Naive thymus-derived CD8-positive, alpha-beta T cell (primary cell): ENCODE measurements at places on chromosomes 12 and 14.
A peak's percentile ranks its signal among the peaks of the same experiment; 100 is the strongest.

- no peak overlapping the region for H3K4me3 ChIP-seq
- H3K36me3 ChIP-seq: no peaks in the 10 kb centered on the region
- no peaks in the 10 kb centered on the region for H3K4me1 ChIP-seq
- H3K27me3 ChIP-seq: peaks cover 4% of the 10 kb centered on the region
- no peak overlapping the region for H3K27ac ChIP-seq
- no peak for DNase-seq
These were observed 360.8 kb downstream of the PDZRN4 start for GRCh38 chr12:41548926-41549325.

GRCh38 chr12:84712747-84713146 is 199.9 kb downstream of the SLC6A15 start:
- DNase-seq: no peak
- no peak overlapping the region for H3K27ac ChIP-seq
- no peaks in the 10 kb centered on the region for H3K27me3 ChIP-seq
- no peaks in the 10 kb centered on the region for H3K36me3 ChIP-seq

DNA sequence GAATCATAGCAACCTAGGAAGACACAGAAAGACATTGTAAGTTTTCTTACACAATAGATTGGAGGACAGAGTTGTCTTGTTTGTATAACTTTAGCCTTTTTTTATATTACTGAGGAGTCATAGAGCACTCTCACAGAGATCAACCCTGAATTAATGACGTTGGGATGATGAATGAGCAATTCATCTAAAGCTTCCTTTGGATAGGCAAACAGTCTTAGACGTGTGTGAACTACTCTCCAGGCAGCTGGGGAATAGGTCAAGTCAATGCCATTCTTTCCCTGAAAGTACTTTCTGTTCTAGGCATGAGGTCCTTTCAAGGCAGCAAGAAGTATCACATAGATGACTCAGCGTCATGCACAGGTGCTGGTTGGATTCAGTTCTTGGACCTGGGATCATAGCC is 369.1 kb upstream of the NOVA1 start:
- no peak overlapping the region for H3K4me3 ChIP-seq
- no peaks in the 10 kb centered on the region for H3K27me3 ChIP-seq
- H3K36me3 ChIP-seq: no peaks in the 10 kb centered on the region
- DNase-seq: no peak
- no peak overlapping the region for H3K27ac ChIP-seq
- H3K4me1 ChIP-seq: no peaks in the 10 kb centered on the region

DNA sequence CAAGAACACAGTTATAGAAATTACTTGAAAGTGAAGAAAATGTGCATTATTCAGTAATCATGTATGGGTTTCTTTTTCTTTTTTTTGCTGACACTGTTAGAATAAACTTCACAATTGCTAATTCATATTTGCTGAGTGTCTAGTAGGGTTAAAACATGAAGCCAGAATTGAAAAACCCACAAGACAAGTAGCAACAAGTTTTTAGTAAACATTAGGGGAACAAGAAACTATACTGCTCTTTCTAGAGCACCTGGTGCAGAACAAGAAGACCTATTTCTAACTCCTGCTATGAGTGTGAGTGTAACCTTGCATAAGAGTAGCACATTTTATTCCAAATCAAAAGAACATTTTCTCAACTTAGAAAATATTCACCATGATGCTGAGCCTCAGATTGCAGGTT is 83.2 kb downstream of the ITPR2 start:
- no peaks in the 10 kb centered on the region for H3K27me3 ChIP-seq
- H3K27ac ChIP-seq: no peak overlapping the region
- H3K4me3 ChIP-seq: no peak overlapping the region

DNA sequence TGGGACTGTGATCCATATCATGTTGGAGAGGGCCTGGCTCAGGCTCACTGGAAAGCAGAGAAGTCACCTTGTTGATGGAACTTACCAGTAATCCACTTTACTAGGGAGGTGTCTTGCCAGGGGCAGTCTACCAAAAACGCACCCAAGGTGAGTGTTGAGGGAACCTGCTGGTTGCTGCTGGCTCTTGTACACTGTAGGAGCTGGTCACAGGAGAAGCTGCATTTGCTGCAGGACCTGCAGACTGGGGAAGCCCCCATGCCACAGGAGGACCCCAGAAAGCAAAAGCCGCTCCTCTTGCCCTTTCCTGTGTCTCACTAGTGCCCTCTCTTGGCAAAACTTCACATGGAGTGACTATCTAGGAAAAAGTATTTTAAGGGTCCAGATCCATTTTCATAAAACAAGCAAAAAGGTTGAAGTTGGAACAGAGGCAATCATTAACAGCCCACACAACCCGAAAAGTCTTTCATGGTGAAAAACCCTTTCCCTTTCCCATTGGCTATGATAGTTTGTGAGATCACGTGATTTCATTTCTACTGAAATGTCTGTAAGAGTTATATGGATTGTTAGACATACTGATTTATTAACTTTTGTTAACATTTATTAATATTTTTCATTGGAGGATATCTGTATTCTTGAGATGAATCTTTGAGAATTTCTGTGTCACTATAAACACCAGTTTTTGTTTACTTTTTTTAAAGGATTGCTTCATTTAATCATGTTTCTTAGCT is 59.2 kb downstream of the RASSF8 start:
- DNase-seq: no peak
- no peaks in the 10 kb centered on the region for H3K36me3 ChIP-seq
- H3K4me1 ChIP-seq: no peaks in the 10 kb centered on the region
- H3K27ac ChIP-seq: no peak overlapping the region
- H3K4me3 ChIP-seq: no peak overlapping the region

GRCh38 chr12:114266536-114266935 is 139.4 kb downstream of the TBX5 start:
- no peaks in the 10 kb centered on the region for H3K36me3 ChIP-seq
- DNase-seq: no peak
- H3K27ac ChIP-seq: no peak overlapping the region
- H3K27me3 ChIP-seq: peaks cover 5% of the 10 kb centered on the region

DNA sequence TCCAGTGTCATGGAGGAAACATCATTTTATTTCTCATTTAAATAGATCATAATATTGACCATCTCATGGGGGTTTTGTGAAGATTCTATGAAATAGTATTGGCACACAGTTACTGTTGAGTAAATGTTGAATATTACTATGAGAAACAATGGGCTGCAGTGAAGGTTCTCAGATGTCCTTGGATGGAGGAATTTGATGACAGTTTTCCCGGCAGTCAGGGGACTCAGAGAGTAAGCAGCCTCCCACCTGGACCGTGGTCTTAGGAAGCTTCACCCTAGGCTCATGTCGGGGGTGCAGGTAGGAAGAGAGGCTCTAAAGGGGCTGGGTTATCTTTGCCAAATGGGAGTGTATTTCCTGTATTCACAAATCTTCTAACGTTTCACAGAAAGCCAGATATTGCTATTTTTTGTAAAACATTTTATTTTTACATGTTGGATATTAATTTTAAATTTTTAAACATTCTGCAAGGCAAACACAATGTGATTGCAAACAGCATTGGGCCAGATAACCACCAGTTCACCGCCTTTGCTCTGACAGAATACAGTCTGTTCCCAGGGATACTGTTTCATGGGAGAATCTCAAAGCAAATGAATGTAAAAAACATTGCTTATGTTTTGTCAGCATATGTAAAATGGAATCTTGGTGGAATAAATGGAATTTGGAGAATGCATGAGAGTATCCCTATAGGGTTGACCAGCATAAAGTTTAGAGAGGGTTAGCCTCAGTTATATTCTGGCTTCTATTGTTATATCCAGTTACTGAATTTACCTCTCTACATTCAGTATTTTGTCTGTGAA is 380.8 kb upstream of the TMEM132C start:
- no peaks in the 10 kb centered on the region for H3K27me3 ChIP-seq
- H3K4me1 ChIP-seq: no peaks in the 10 kb centered on the region
- peaks cover 2% of the 10 kb centered on the region for H3K36me3 ChIP-seq
- H3K4me3 ChIP-seq: no peak overlapping the region

GRCh38 chr14:44463356-44464004 is 43.6 kb downstream of the FSCB start:
- H3K36me3 ChIP-seq: no peaks in the 10 kb centered on the region
- no peak overlapping the region for H3K4me3 ChIP-seq
- DNase-seq: no peak
- no peaks in the 10 kb centered on the region for H3K27me3 ChIP-seq
- no peak overlapping the region for H3K27ac ChIP-seq
- no peaks in the 10 kb centered on the region for H3K4me1 ChIP-seq

DNA sequence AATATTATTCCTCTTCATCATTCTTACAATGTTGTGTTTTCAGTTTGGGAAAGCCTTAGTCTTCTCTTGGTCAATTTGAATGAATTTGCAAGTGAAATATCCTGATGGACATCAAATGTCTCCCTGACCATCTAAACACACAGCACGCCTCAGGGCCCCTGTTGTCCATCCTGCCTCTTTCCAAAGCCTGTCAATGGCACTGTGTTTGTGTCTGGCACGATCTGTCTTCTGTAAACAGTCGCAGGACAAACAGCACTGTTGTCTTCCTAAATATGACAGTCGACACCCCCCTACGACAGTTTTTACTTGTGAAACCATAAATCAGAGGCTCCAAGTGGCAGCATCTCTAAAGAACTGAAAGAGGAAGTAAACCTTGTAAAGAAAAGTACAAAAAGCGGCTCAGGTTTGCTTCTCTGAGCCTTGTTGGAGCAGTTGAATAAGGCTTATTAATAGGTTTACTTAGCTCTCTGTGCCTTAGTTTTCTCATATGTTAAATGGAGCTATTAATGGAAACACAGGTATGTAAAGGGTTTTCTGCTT is 285.8 kb downstream of the NRXN3 start:
- no peak overlapping the region for H3K4me3 ChIP-seq
- no peak overlapping the region for H3K27ac ChIP-seq
- DNase-seq: no peak
- H3K27me3 ChIP-seq: no peaks in the 10 kb centered on the region

- no peaks in the 10 kb centered on the region for H3K36me3 ChIP-seq
- H3K27me3 ChIP-seq: no peaks in the 10 kb centered on the region
- DNase-seq: no peak
- H3K27ac ChIP-seq: no peak overlapping the region
These were observed 603.5 kb downstream of the RPL10L start for GRCh38 chr14:46048127-46048526.

- DNase-seq: peak; percentile 59
- peak overlapping the region; percentile 90 for H3K4me3 ChIP-seq
- H3K27me3 ChIP-seq: no peaks in the 10 kb centered on the region
- peak overlapping the region; percentile 78 for H3K27ac ChIP-seq
- no peaks in the 10 kb centered on the region for H3K36me3 ChIP-seq
These were observed 723 bp downstream of the SIVA1 start for GRCh38 chr14:104753528-104754212.

GRCh38 chr12:132287391-132288238 is 41.8 kb downstream of the GALNT9 start:
- peaks cover 35% of the 10 kb centered on the region for H3K27me3 ChIP-seq
- H3K36me3 ChIP-seq: no peaks in the 10 kb centered on the region
- no peak overlapping the region for H3K4me3 ChIP-seq
- no peaks in the 10 kb centered on the region for H3K4me1 ChIP-seq
- DNase-seq: no peak
